Stimulated activated CD8-positive, alpha-beta memory T cell treated with anti-CD3 and anti-CD28 coated beads, Interleukin-15, amount 100 ng/mL, for 4 hours (primary cell): ENCODE measurements at places on chromosomes 5 and 9.

GRCh38 chr5:110414360-110414759 is 312.1 kb downstream of the TMEM232 start:
- no peak for DNase-seq

DNA sequence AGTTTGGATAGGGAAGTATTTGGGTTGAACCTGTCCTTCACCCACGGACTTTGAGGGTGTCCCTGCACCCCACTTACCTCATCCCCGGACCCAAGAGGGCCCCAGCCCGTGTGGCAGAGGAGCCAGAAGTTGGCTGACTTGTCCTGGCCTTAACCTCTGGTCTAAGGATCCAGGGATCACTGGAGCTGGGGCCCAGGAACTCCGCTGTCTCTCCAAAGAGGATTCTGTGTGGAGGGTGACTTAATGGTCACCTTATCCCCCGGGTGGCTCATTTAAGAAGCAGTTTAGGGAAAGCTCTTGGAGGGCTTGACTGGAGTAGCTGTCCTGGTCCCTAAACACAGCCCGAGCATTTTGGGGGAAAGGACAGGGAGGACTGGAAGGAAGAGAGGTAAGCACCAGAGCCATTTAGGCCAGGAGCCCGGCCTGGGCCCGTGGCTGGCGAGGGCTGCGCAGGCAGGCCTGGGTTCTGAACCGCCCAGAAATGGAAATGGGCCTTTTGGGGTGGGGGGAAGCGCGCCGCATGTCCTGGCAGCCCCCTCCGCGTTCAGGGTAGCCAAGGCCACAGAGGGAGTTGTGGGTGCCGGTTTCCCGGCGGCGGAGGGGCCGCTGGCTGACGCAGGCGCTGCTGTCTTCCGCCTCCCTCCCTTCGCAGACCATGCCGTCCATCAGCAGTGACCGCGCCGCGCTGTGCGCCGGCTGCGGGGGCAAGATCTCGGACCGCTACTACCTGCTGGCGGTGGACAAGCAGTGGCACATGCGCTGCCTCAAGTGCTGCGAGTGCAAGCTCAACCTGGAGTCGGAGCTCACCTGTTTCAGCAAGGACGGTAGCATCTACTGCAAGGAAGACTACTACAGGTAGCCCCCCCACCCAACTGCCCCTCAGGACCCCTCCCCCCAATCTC is 2.0 kb downstream of the LHX2 start:
- no peak for DNase-seq

DNA sequence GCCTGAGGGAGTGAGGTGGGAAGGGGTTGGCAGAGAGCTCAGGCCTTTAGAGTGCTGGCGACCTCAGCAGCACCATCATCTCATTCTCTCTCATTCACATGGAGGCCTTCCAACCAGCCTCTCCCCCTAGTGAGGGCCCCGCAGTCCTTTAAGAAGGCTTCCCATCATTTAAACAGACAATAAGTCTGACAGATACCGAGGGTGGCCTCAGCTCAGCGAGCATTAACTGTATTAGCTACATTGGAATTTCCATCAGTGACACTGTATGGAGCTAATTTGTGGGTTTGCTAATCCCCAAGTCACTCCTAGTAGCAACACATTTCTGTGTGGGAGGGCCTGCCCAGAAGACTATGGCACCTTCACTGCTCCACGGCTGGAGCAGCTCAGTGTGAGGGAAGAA is 75.8 kb downstream of the INSYN2B start:
- no peak for DNase-seq

DNA sequence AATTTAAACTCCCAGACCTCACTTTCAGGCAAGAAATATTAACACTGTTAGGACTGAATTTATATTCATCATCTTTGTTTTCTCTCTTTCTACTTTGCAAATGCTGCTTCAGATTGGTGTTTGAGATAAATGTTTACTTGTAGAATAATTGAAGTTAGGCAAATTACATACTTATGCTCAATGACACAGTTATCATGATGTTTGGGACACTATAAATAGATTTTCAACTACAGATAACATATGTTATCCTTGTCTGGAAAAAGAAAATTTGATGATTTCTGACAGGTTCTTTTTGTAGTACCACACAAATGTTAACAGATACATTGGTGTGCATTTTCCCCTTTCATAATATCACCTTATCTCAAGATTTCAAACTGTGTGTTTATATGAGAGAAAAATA is 7.9 kb downstream of the PRR16 start:
- no peak for DNase-seq

- no peak for DNase-seq
Measured at GRCh38 chr5:8491254-8491653, 622.3 kb downstream of the MTRR start.

DNA sequence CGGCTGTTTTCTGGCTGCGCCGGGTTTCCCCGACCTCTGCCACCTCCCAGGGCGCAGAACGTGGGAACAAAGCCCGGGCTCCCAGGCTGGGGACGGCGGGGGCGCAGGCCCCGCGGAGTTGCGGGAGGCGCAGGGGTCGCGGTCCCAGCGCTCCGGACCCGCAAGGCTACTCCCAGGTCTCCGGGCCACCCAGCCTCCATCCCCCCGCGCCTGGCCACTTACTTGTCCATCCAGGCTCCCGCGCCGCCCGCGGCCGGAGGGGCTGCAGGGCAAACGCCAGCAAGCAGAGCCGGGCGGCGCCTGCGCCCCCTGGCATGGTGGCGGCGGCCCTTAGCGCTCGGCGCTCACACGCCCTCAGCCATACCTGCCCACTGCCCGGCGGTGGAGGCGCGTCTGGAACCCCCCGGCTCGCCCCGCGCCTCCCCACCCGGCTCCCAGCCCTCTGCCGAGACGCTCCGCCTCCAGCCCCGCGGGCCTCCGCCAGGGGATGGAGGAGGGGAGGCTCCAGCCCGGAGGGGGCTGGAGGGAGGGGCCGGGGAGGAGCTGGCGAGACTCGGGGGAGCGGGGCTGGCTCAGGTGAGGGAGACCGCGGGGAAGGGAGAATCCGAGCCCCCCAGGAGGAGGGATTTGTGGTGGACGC is at the start of gene ADAM19:
Gene ADAM19 (minus strand): TSS at position 395 of the 640 bp plus-strand sequence. CDS start 79 bp downstream, at position 316.
- DNase-seq, result peak; percentile 31

- no peak for DNase-seq
Measured at GRCh38 chr5:39214912-39215709, 4.3 kb downstream of the FYB1 start.

- no peak for DNase-seq
Measured at GRCh38 chr9:14153310-14153720, 160.6 kb downstream of the NFIB start.

DNA sequence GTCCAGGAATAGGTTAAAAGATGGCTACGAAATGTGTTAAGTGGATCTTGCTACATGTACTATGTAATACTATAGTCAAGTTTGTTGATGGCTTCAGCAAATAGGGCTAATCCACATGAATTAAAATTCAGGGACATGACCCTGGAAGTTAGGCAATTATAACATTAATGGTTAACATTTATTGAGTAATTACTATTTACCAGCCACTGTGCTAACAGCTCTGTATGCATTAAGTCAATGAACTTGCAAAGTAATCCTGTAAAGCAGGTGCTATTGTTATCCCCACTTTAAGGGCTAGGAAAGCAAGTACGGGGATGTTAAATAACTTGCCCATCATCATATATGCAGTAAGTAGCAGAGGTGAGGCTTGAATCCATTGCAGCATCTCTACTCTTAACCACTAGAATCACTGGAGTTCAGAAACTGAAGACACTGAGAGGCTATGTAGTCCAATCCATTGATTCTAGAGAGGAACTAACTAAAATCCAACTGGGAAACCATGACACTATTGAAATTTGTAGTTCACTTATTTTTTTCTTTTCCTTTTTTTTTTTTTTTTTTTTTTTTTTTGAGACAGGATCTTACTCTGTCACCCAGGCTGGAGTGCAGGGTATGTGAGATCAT is 77.5 kb upstream of the SPINK5 start:
- no peak for DNase-seq

GRCh38 chr5:160445132-160445531 is 23.5 kb downstream of the PTTG1 start:
- no peak for DNase-seq

DNA sequence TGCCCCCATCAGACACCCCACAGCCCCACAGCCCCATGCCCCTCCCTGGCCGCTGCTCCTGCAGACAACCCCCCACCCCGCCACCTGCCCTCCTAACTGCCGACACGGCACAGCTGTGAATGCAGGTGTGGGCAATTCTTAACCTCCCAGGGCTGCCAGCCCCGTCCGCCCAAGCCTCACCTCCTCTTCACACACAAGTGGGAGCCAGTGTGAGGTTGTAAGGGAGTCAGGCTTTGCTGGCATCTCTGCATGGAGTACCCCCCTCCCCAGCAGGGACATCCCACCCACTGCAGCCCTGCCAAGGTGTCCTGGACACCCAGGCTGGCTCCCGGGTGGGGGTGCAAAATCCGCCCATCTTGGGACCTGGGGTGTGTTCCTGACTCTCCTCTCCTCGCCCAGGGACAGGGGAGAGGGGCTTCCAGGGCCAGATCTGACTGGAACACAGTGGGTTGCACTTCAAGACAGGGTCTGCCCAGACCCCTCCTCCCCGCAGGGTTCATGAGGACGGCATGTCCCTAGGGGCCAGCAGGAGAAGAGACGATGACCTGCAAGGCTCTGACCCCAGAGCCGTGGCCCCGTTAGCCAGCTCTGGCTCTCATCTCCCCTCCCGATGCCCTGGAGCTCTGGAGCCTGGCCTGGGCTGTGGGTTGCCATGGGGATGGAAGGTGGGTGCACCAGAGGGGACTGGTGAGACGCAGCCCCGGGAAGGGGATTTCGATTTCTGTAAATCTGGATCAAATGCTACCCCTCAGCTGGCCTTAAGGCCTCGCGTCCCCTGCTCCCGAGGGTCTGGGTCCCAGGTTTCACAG is 34.4 kb downstream of the SARDH start:
- no peak for DNase-seq

- no peak for DNase-seq
Measured at GRCh38 chr9:126275386-126276001, 51.1 kb upstream of the MVB12B start.

DNA sequence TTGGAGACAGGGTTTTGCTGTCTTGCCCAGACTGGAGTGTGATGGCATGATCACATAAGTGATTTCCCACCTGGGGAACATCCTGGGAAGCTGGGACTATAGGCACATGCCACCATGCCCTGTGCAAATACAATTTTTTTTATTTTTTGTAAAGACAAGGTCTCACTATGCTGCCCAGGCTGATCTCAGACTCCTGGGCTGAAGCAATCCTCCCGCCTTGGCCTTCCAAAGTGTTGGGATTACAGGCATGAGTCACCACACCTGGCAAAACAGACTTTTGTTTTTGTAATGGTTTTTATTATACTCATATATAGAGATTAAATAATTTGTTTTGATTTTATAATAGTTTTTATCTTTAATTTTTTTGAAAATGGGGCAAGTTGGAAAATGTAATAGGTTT is 14.7 kb downstream of the DNAJC25 start:
- no peak for DNase-seq

- DNase-seq, result no peak
Measured at GRCh38 chr9:130173666-130173983, 1.4 kb downstream of the NCS1 start.

DNA sequence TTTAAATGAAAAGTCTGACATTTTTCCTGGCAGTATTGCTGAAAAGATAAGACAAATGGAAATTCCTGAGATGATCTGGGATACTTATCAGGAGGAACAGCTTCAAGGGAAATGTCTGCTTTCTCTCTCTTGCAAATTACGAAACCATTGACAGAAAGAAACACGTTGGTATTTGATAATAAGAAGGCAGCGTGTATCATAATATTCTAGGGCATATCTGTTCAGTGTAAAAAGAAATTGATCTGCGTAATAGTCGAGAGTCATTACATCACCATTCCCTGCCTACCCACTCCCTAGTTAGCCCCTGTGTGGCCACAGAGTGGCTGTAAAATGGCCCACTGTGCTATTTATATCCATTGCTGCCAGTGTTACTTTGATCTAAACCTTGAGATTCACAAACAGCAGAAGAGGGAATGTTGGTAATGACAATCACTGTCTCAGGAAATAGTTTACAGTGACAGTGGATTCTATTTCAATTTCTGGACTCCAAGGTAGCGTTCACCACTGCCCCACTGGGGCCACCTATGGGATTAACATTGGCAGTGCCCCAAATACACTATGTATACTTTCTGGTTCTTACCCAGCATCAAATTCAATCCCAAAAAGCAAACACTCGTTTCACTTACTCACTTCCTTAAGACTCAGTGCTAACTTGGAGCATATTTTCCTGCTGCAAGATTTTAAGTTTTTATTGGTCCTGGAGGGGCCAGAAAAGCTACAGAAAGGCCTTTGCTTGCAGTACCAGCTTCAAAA is 133.4 kb upstream of the GAS1 start:
- DNase-seq, result no peak

- DNase-seq, result no peak
Measured at GRCh38 chr5:7415587-7416535, 19.9 kb downstream of the ADCY2 start.

- no peak for DNase-seq
Measured at GRCh38 chr9:38422555-38423260, 1.5 kb downstream of the IGFBPL1 start.

GRCh38 chr9:133355881-133356357 is 368 bp downstream of the SURF1 start:
- no peak for DNase-seq

- no peak for DNase-seq
Measured at GRCh38 chr5:33260098-33260497, 180.7 kb upstream of the TARS1 start.

DNA sequence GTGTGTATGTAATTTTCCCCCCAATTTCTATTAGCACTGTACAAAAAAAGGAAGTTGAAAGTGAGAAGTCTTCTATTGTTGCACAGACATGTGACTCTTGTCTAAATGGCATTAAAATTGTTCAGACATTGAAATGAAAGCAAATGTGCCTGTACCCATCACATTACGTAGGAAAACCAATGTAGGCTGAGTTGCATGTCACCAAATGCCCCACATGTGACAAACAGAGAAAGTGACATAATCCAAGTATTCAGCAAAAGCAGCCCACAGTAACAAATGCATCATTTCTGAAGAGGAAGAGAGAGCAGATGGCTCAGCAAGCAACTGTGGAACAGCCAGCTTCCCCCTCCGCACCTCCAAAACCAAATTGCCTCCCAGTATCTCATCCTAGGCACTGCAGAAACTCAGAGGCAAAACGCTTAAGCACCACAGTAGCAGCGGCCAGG is 161.5 kb upstream of the NR4A3 start:
- no peak for DNase-seq

- DNase-seq, result no peak
Measured at GRCh38 chr5:32018476-32019436, 155.4 kb downstream of the GOLPH3 start.

GRCh38 chr9:95048225-95049087 is 269.1 kb downstream of the FANCC start:
- DNase-seq, result peak; percentile 13

GRCh38 chr5:109936996-109937395 is 247.3 kb downstream of the MAN2A1 start:
- DNase-seq, result no peak

DNA sequence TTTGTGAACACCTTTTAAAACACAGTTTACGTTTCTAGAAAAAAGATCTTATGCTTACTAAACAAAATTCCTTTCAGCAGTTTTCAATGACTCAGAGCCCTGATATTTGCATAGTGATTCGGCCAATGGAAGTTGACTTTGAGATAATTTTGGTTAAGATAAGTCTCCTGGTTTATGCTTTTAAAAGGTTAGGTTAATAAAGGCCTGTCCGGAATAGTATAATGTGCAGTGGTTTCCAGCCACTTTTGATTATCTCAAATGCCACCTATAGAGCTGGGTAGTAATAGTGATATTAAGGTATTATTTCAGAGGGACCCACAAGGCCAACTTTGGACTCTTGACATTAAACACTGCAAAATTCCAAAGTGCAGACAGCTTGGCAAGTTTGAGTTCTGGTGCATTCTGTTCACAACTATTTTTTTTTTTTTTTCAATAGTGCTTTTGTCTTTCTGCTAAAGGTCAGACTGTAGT is 86.1 kb downstream of the F2RL2 start:
- DNase-seq, result no peak

- DNase-seq, result no peak
Measured at GRCh38 chr5:178323541-178323865, 90.9 kb upstream of the PHYKPL start.
